Activated naive CD4-positive, alpha-beta T cell treated with Interleukin-2 at 50 U/mL for 16 hours (primary cell): ENCODE measurements at places on chromosomes 4 and X.

GRCh38 chr4:32163125-32163524, 1443.0 kb downstream of the PCDH7 start:
- no peak for DNase-seq

- no peak for DNase-seq
These were observed 336.8 kb upstream of the CLNK start for GRCh38 chr4:11021333-11021732.

DNA sequence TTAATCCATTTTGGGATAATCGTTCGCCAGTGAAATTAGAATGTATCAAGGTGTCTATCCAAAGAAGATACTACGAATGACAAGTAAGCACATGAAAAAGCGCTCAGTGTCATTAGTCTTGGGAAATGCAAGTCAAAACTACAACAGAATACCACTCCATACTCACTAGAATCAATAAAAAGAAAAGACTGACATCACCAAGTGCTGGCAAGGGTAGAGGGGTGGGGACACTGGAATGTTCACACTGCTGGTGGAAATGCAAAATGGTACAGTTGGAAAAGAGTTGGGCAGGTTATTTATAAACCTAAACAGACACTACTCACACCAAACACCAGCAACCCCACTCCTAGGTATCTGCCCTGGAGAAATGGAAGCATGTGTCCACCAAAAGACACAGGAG, 11.2 kb downstream of the WDR1 start:
- no peak for DNase-seq

- DNase-seq: no peak
These were observed 161.2 kb upstream of the FRG1 start for GRCh38 chr4:189779281-189779980.

- no peak for DNase-seq
These were observed 64.3 kb downstream of the PDLIM5 start for GRCh38 chr4:94516067-94516466.

GRCh38 chrX:936979-937769, 275.3 kb downstream of the CRLF2 start:
- DNase-seq: no peak

GRCh38 chr4:89411539-89412309, 104.1 kb upstream of the GPRIN3 start:
- no peak for DNase-seq

DNA sequence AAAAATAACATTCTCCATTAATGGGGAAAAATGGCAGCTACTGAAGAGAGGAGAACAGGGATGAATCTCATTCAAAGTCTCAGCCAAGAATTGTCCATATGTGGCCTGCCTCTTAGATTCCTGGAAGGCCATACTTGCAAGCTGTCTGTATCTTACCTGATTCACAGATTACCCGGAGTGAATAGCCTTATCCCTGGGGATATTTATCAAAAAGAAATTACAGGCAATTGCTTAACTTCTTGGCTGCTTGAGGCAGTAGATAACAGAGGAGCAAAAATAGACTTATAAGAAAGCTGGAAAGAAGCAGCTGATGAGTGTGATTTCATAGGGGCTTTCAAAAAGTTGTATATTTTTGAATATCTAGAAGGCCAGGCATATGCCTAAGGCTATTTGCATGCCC, 68.8 kb upstream of the PPP1R2C start:
- DNase-seq: no peak

DNA sequence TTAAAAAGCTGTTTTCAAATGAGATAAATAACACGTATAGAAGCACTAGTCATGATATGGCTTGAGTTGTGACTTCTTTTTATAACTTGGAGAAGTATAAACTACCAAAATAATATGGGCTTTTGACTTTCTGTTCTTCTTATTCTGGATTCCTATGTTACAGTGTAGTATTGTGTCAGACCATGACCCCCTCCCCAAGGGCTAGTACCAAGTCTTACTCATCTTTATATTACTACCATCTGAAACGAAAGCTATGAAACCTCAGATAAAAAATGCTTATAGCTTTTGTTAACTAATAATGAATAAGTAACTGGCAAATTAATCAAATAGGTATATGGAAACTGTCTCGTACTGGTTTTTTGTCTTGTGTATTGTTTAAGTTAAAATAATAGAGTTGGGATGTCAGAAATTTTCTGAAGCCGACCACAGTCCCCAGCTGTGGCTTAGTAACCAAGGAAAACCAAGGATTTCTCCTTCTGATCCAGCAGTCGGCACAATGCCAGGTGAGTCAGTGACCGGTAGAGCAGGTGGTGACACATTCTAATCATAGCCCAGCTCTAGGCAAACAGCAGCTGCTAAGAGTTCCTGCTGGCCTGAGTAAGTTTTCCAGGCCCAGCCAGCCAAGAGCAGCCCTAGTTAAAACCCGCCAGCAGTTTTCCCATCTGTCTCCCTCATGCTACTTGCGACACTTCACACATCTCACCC, 163.3 kb upstream of the PRDX4 start:
- DNase-seq: no peak

GRCh38 chr4:81827577-81828202, 356.0 kb upstream of the RASGEF1B start:
- peak; percentile 17 for DNase-seq

GRCh38 chr4:109020861-109021260, 258.0 kb upstream of the ETNPPL start:
- DNase-seq: no peak

DNA sequence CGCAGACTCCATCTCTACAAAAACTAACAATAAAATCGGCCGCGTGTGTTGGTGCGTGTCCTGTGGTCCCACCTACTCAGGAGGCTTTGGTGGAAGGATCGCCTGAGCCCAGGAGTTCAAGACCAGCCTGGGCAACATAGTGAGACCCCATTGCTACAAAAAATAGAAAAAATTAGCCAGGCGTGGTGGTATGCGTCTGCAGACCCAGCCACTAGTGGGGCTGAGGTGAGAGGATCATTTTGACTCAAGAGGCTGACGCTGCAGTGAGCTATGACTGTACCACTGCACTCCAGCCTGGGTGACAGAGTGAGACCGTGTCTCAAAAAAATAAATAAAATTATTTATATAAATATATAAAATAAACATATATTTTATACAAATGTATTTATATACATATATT, 22.3 kb downstream of the ASMTL start:
- DNase-seq: no peak

- DNase-seq: no peak
These were observed 379.5 kb upstream of the FGF13 start for GRCh38 chrX:139091066-139091465.

DNA sequence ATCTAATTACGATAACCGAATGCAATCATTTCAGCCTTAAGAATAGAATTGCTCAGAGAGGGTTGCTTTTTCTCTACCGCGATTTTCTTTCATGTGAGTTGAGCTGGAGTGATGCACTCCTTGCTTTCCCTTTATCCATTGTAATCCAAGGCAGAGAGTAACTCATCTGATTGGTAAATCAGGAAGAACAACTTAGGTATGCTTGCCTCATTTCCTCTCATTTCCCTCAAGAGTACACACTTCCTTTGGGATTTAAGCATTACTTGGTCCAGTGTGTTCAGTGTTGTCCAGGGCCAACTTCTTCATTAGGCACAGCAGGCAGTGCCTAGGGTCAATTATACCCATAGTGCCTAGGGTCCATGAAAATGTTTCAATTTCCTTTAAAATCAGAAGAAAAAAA, 15.7 kb upstream of the N4BP2 start:
- DNase-seq: no peak

DNA sequence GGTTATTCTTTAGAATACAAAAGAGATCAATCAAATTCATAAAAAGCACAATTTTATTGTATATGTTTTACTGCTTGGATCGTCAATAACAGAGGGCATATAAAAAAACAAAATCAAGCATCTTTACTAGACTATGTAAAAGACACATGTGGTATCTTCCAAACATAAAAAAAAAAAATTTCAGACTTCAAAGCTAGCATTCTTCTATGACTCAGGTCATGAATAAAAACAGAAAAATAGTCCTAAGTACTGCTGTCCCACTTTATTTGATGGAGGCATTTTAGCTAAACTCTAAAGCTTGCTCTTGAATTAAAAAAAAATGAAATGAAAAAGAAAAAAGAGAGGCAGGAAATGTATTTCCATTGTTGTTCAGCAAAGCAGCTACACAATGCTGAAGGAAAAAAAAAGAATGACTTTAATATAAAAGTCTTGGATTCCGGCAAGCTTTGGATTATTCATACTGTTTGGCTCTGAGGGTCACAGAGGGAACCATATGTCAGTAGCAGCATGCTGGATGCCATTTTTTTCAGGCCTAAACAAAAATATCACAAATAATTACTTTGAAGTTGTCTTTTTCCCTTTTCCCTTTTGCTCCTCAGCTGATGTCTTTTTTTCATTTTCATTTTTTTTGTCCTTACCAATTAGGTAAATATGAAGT, 249.1 kb upstream of the DIAPH2 start:
- no peak for DNase-seq

DNA sequence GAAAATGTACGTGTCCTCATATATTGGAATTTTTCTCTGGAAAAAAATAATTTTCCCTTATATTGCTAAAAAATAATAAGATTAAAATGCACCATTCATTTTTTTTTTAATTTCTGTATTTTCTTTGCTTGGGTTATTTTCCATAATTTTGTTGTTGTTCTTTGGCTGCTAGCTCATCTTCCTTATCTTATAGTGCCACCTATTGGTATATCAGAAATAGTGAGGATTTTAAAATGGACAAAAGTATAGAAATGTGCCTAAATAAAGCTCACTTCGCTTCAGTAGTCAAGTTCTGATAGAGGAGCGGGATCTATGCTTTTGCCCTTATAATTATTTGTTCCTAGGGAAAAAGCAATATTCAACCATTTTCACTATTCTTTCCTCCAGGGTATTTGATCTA, 134.8 kb downstream of the NAP1L3 start:
- no peak for DNase-seq

GRCh38 chr4:85556283-85556682, 81.3 kb downstream of the ARHGAP24 start:
- no peak for DNase-seq

DNA sequence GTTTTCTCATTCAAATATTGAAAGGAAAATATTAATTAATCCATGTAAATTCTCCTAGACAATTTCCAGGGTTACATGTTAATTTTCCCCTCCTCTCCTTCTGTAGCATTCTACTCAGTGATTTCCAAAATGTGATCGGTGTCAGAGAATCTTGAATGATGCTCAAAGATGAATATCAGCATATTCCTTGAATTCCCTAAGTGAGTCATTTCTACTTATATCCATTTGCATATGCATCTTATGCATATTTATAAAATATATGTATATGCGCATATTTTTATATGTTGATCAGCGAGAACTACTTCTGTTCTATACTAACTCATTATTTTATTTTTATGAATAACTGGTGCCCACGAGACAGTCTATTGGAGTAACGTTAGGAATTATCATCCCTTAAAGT, 33.9 kb upstream of the GALNTL6 start:
- no peak for DNase-seq

DNA sequence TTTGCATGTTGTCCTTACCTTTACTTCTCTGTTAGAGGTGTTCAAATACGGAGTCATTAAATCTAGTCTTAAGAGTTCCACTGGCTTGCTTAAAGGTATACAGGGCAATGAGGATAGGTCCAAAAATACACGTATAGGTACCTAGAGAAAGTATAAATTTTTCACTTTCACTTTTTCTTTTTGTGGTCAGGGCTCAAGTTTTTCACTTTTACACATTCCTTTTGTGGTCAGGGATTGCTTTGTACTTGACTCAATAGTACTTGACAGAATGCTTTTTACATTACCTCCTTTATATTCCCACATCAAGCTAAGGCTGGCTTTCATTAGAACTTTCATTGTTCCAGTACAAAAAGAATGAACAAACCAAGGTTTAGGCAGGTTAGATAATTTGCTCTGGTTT, 21.7 kb downstream of the TMEM184C start:
- no peak for DNase-seq

GRCh38 chrX:30876367-30876766, 12.7 kb downstream of the TAB3 start:
- no peak for DNase-seq

DNA sequence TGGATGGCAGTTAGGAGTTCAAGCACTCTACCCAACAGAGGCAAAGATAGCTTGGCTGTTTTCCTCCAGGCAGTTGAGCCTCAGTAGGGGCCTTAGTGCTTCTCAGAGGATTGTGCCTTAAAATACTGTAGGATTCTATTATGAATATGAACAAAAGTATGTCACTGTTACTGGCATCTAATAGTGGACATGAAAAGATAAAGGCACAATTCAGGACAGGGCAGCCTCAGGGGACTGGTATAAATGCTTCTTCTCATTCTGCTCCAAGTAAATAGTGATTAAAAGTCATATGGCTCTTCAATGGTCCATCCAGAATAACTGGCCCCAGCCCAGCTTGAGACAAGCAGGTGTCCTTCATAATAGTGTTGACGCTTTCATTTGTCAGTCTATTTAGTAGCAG, 17.7 kb downstream of the COL4A6 start:
- no peak for DNase-seq

- DNase-seq: no peak
These were observed 5.9 kb upstream of the NR3C2 start for GRCh38 chr4:148448141-148448540.

DNA sequence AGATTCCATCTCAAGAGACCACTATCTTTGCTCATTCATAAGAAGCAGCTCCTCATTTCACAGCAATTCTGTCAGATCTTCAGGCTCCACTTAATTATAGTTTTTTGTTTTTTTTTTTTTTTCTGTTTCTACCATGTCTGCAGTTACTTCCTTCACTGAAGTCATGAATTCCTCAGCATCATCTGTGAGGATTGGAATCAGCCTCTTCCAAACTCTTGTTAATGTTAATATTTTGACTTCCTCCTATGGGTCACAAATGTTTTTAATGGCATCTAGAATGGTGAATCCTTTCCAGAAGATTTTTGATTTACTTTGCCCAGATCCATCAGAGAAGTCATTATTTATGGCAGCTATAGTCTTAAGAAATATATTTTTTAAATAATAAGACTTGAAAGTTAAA, 53.1 kb downstream of the BMP2K start:
- DNase-seq: no peak
